ENCODE measurements at places on chromosomes 12 and 14. TPM values are rescaled to one million over a fixed set of nuclear protein-coding genes. Genes with fewer than 3 reads are reported as not detected.
A peak's percentile ranks its signal among the peaks of the same experiment; 100 is the strongest.

DNA sequence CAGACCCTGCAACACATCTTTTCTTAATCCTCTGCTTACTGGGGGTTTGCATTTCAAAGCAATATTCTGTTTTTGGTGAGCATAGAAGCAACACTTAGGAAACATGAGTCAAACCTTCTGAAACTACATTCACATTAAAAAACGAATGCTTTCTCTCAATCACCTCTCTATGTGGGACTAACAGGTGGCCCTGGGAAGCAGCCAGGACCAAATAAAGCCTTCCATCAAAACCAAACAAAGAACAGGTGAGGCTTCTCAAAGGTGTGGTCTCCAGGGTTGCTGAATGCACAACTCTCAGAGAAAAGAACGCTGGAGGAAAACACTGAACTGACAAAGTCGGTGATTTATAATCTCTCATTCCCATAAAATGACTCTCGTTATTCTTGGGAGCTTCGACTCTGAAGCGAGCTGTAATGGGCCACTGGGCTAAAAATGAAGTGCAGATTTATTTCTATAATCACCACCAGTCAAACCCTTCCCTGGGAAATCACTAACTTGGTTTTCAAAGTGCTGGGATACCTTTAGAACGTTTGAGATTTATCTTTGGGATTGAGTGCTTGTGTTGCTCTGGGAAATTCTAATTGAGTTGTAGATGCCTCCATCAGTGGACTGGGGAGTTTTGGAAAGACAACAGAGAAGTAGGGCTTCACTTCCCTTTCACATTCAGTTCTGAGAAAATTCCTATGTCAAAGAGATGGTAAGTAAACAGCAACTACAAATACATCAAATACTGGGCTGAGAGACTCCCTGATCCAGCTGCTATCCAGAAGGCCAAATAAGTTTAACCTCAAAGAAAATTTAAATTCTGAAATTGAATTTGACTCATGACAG is 262.0 kb upstream of the TMPO start:
- DNase-seq = no peak
- H3K36me3 ChIP-seq = no peaks in the 10 kb centered on the region
- no peaks in the 10 kb centered on the region for H3K27me3 ChIP-seq
- H3K4me1 ChIP-seq = no peaks in the 10 kb centered on the region
- no peak overlapping the region for H3K4me3 ChIP-seq

DNA sequence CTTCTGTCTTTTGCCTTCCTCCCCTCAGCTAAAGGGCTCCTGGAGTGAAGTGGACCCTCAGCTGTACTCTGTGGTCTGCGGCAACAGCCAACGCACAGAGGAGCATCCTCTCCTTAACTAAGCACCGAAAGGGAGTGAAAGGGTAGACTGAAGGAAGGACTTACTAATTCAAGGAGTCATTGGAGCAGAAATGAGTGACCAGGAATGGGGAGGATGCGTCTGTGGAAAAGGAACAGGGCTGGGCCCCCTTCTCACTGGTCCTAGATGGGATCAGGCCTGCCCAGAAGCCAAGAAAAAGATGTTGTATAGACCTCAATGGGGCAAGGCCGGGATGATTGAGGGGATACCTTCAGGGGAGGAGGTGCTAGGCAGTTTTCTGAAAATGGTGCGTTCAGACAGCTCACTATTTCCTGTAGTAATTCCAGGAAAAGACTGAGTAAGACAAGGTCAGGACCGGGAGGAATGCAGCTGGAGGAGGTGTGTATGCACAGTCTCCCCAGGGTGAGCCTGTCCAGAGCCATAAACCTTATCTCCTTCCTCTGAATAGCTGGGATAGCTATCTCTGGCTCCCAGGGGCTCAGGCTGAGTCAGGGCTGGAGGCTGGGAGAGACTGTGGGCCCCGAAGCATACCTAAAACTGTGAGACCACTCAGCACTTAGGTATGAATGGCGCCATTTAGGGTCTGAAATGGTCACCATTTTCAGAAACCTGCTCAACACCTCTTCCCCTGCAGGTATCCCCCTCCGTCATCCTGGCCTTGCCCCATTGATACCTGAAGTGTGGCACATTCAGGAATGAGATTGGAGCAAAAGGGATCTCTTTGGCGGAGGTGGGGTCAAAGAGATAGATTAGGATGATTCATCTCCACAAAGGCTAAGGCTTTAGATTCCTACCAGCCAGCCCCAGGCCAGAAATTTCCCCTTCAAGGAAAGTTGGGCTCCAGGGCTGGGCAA is 20.2 kb upstream of the KRT8 start:
- no peaks in the 10 kb centered on the region for H3K27me3 ChIP-seq
- peak overlapping the region; percentile 98 for H3K27ac ChIP-seq
- H3K36me3 ChIP-seq = no peaks in the 10 kb centered on the region
- peaks cover 33% of the 10 kb centered on the region for H3K4me1 ChIP-seq
- DNase-seq = peak; percentile 99

GRCh38 chr12:95804291-95804690 is 13.7 kb upstream of the NTN4 start:
- DNase-seq = no peak
- H3K36me3 ChIP-seq = no peaks in the 10 kb centered on the region
- H3K4me1 ChIP-seq = peaks cover 31% of the 10 kb centered on the region
- H3K4me3 ChIP-seq = no peak overlapping the region
- H3K27ac ChIP-seq = peak overlapping the region; percentile 98

GRCh38 chr12:118436986-118437385 is 60.6 kb downstream of the SUDS3 start:
- DNase-seq = peak; percentile 3
- H3K27ac ChIP-seq = no peak overlapping the region
- no peaks in the 10 kb centered on the region for H3K27me3 ChIP-seq
- H3K36me3 ChIP-seq = no peaks in the 10 kb centered on the region
- no peaks in the 10 kb centered on the region for H3K4me1 ChIP-seq
- H3K4me3 ChIP-seq = no peak overlapping the region

- no peaks in the 10 kb centered on the region for H3K4me1 ChIP-seq
- H3K27me3 ChIP-seq = no peaks in the 10 kb centered on the region
- no peaks in the 10 kb centered on the region for H3K36me3 ChIP-seq
- H3K4me3 ChIP-seq = no peak overlapping the region
Observed at GRCh38 chr14:53532853-53533252, 379.7 kb upstream of the DDHD1 start.

DNA sequence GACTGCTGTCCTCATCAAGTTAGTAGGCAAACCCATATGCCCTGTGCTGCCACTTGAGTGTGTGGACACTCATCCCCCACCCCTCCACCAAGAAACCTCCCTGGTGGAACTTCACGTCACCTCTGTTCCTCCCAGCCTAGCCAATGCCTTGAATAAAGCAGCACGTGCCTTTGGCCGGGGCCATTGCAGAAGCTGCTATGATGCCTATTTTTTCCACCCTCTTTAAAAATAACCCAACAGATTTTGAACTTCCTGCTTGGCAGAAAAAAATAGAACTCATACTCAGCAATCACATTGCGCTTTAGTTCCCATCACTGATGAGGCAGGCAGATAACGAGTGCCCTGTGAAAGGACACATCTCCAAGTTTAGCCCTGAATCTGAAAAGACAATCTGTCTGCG is 23.1 kb upstream of the PWP1 start:
- H3K27ac ChIP-seq = no peak overlapping the region
- H3K36me3 ChIP-seq = no peaks in the 10 kb centered on the region
- H3K27me3 ChIP-seq = no peaks in the 10 kb centered on the region
- no peak for DNase-seq
- no peak overlapping the region for H3K4me3 ChIP-seq

DNA sequence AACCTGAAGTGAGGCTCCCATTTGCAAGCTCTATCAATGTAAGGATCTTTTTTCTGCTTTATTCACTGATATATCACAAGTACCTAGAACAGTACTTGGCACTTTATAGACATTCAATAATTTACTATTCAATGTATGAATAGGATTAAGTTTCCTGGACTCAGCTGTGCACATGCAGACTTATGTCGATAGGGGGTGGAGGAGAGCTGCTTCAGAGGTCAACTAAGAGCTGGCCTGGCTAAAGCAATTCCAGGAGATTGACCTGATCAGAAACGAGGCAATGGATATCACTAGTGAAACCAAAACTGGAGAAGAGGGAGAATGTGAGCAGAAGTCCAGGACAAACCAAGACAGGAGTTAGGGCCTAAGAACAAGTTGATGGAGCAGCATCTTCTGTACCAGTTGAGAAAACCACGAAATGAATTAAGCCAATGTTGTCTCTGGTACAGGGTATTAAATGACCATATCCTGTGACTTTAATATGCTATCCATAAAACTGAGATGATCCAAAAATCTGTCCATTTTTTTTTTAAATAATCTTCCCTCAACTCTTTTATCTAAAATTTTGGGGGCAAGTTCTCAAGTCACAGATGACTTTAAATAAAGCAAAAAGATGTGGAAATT is 169.2 kb downstream of the PIK3C2G start:
- no peaks in the 10 kb centered on the region for H3K4me1 ChIP-seq
- peak; percentile 25 for DNase-seq
- H3K27me3 ChIP-seq = no peaks in the 10 kb centered on the region
- H3K36me3 ChIP-seq = no peaks in the 10 kb centered on the region

- no peaks in the 10 kb centered on the region for H3K27me3 ChIP-seq
- peaks cover 39% of the 10 kb centered on the region for H3K36me3 ChIP-seq
- H3K4me3 ChIP-seq = no peak overlapping the region
Observed at GRCh38 chr14:31122098-31122611, 85.4 kb downstream of the HECTD1 start.

GRCh38 chr12:121918679-121919038 is 267 bp downstream of the CFAP251 start:
- peaks cover 16% of the 10 kb centered on the region for H3K36me3 ChIP-seq
- H3K4me3 ChIP-seq = peak overlapping the region; percentile 49
- H3K27ac ChIP-seq = peak overlapping the region; percentile 59
- DNase-seq = no peak

- no peaks in the 10 kb centered on the region for H3K36me3 ChIP-seq
- H3K27ac ChIP-seq = no peak overlapping the region
- no peaks in the 10 kb centered on the region for H3K27me3 ChIP-seq
- DNase-seq = no peak
Observed at GRCh38 chr14:78228702-78229327, 58.6 kb downstream of the NRXN3 start.

DNA sequence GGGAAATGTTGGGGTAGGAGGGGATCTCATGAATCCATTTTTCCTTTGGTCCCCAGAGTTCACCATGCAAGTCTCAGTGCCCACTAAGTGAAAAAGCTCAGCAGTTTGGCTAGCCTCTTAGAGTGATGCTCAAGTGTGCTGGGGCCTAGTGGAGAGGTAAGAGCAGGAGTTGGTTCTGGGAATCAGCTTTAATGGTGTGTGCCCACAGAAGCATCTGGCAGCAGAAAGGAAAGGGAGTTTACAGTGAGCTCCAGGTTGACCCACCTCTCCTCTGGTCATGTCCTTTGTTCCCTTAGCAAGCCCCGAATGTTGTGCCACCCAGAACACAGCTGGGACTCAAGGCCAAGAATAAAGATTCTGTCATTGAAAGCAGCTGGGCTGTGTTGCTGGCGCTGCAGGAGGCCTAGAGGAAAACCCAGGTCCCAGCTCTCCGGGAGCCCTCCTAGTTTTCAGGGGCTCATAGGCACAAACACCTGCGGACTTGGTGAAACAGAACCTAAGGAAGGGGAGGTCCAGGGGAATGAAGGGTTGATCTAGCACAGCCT is 320.8 kb downstream of the ZFP36L1 start:
- H3K27me3 ChIP-seq = no peaks in the 10 kb centered on the region
- H3K36me3 ChIP-seq = no peaks in the 10 kb centered on the region
- DNase-seq = no peak
- no peak overlapping the region for H3K27ac ChIP-seq
- no peak overlapping the region for H3K4me3 ChIP-seq

GRCh38 chr12:57983146-57983857 is 41.9 kb downstream of the ATP23 start:
- H3K27ac ChIP-seq = no peak overlapping the region
- no peaks in the 10 kb centered on the region for H3K4me1 ChIP-seq
- no peaks in the 10 kb centered on the region for H3K27me3 ChIP-seq
- no peak overlapping the region for H3K4me3 ChIP-seq

GRCh38 chr12:107654873-107655272 is 30.7 kb upstream of the PWP1 start:
- H3K36me3 ChIP-seq = no peaks in the 10 kb centered on the region
- DNase-seq = no peak
- H3K27me3 ChIP-seq = no peaks in the 10 kb centered on the region
- H3K4me1 ChIP-seq = no peaks in the 10 kb centered on the region

KCNK13 gene
- total RNA-seq = not detected

SMOC1 gene
- total RNA-seq = 0.36 TPM

GPR84 gene
- total RNA-seq = not detected

AICDA gene
- total RNA-seq = not detected

NR2C1 gene
- 44.3 TPM for total RNA-seq

SLC7A7 gene
- 13.3 TPM for total RNA-seq

HVCN1 gene
- 1.0 TPM for total RNA-seq

Measured in astrocyte (in vitro differentiated cells and primary cell).